ENCODE measurements at places on chromosomes 2 and 18.
A peak's percentile ranks its signal among the peaks of the same experiment; 100 is the strongest.

DNA sequence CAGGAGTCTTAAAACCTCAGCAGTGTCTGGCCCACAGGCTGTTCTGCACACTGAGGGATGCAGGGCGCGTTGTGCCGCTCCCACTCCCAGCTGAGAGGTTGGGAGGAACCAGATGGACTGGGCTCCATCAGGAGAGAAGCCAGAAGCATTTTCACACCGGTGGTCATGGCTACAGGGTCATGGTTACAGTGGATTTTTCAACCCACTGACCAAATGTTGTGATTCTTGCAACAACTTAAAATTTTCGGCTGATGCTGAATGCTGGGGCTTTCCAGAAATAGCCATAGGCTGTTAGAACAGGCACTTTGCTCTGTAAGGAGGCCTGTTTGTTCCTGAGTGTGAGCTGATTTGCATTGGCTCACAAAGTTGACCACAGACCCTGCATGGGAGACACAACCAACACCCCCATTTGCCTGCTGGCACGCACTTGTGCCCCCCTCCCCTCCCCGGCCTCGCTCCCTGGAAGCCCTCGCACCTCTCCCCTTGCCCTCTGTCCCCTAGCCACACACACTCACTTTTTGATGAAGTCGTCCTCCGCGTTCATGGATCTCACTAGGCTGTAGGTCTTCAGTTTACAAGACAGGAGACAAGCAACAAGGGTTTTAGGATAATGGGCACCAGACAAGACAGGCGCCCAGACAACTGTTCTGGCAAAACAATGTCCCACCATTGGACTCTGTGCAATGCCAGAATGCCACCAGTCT lies 3.4 kb downstream of the LPIN1 start:
- DNase-seq, result peak; percentile 59

DNA sequence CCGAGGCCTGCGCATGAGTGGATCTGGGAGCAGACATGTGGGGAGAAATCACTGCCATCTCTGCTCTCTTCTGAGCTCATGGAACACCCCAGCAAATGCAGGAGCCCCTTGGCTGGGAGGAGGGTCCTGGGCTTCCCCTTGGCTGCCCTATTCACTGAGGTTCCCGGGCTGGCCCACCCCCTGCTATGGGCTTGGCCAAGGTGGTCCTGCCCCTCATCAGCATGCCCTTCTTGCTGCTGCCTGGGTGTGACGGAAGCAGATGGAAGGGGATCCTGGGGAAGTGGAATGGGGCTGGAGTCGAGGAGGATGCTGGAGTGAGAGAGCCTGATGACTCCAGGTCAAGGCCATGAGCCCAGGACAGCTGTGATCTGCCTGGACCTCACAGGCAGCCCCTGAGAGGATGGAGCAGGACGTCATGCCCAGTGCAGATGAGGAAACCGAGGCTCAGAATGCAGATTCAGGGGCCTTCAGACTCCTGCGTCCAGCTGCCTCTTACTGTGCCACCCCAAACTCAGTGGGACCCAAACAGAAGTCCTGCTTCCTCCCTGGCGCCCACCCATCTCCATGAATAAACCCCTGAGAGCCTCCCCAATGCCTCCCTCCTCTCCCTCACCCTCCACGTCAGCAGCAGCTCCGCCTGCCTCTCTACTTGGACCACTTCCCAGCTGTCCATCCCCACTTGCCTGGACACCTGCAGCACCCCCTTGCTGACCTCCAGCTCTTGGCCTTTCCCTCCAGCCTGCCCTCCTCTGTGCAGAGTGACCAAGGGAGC lies 4.0 kb downstream of the SNED1 start:
- no peak for DNase-seq

DNA sequence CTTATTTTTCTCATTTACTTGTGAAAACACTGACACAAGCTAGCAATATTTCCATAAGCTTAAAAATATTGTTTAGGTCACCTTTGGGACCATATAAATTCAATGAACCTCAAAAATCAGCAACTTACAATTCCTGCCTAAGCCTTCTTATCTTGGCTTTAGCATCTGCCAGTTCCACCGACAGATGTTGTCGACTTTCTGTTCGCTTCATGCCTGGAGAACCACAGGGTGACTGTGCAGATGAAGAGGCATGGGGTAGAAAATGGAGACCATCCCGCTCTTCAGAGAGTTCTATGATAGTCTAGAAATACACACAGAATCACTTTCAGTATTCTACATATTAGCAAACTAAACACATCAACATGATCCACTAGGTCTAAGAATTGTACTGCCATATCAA lies 64.2 kb downstream of the CCDC88A start:
- DNase-seq, result no peak

DNA sequence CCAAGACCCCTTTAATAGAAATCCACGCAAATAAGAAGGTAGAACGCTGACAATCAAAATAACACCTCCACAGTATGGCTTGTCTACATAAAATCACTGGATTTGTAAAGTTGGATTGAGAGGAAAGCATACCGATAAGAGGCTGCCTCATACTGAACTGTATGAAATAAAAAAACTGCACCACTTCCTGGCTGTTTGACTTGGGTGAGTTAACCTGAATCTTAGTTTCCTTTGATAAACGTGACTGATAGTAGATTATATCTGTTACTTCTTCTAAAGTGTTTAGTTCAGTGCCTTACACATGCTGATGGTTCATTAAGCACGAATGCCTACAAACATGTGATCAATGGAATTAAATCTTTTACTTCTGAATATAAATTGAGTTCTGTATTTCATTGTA lies 140.4 kb upstream of the RNF152 start:
- no peak for DNase-seq

DNA sequence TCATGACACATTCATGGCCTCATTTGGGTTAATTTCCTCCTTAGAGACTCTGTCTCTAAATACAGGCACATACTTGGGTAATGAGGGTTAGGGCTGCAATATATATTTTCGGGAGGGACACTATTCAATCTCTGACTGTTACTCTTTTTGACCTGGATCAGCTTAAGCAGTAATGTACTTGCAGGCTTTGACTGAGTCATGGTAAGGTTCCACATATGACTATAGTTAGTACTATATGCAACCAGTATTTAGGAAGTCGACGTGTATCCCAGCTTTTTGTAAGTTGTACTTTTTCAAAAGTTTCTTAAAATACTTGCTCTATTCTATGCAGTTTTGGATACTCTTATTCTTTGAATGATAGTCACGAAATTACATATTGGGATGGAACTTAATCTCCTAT lies 37.2 kb upstream of the CDH19 start:
- no peak for DNase-seq

DNA sequence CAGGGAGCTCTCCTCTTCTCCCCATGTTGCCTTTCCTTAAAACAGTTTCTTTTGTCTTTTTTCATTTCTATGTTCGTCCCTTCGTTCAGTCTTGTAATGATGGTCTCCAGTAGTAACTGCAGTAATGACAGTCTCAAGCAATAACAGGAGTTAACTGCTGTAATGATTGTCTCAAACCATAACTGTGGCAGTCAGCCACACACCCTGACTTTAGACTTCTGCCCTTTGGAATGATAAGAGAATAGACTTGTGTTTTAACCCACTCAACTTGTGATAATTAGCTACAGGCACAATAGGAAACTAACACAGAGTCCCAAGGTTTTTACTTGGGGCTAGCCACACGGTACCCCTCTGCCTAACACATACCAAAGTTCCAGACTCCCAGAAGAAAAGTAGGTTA lies 12.1 kb downstream of the TMEM131 start:
- no peak for DNase-seq

DNA sequence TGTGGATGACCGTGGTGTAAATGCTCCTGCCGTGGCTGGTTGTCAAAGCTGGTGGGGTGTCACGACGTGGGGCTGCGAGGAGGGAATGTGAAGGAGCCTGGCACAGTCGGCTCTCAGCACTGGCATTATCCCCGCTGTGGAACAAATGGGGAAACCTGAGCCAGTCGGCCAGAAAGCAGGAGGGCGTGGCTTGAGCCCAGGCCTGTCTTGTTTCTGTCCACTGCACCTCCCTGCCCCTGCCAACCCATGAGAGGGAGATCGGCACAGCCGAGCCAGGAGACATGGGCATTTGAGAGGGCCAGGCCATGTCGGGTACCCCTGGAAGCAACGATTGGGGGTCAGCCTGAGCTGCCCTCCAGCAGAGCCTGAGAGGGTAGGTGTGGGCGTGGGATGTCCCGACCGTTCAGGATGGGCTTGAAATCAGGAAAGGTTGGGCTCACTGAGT lies 44.5 kb downstream of the PDIA6 start:
- no peak for DNase-seq

- peak; percentile 68 for DNase-seq
These were observed 195.1 kb downstream of the KCNE4 start for GRCh38 chr2:223247136-223247535.

- DNase-seq, result no peak
These were observed 237.0 kb downstream of the NYAP2 start for GRCh38 chr2:225636558-225636957.

GRCh38 chr18:37334631-37335408 lies 230.8 kb downstream of the CELF4 start:
- DNase-seq, result peak; percentile 24

- DNase-seq, result peak; percentile 60
These were observed 38.9 kb downstream of the CTAGE1 start for GRCh38 chr18:22378672-22379282.

DNA sequence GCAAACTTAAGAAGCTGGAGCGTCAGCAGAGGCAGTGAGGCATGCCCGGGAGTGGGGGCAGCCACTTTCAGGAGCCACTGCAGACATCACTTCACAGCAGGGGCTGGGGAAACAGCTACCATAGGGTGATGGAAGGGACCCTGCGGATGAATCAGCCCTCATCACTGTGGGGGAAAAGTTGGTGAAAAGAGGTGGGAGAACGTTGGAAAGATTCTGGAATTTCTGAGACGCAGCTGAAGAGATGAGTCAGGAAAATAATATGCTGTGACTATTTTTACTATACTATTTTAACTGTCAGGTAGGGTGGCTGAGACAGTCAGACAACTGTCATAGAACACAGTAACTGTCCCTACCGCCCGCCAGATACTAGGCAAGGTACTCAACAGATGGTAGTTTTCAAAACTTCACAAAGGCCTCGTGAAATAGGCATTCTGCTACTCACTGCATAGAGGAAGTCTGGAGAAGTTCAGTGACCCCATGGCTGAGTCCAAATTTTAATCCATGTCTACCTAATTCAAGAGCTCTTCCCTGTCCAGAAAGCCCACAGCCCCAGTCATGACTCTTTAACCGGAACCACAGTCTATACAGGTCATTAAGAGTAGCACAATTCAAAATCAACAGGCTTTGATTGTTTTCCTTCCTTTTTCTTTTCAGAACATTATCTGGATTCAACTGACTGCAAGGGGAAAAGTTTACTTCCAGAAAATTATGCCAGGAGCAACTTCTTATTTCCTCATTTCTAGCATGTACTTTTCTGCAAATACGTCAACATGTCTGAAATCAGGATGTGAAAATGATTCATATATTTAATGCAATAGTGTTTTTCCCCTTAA lies 39.3 kb upstream of the EPB41L3 start:
- peak; percentile 22 for DNase-seq

GRCh38 chr2:172098287-172098649 lies 4.4 kb downstream of the DLX2 start:
- DNase-seq, result peak; percentile 41

- no peak for DNase-seq
These were observed 110.4 kb upstream of the PARD3B start for GRCh38 chr2:204434660-204435462.

DNA sequence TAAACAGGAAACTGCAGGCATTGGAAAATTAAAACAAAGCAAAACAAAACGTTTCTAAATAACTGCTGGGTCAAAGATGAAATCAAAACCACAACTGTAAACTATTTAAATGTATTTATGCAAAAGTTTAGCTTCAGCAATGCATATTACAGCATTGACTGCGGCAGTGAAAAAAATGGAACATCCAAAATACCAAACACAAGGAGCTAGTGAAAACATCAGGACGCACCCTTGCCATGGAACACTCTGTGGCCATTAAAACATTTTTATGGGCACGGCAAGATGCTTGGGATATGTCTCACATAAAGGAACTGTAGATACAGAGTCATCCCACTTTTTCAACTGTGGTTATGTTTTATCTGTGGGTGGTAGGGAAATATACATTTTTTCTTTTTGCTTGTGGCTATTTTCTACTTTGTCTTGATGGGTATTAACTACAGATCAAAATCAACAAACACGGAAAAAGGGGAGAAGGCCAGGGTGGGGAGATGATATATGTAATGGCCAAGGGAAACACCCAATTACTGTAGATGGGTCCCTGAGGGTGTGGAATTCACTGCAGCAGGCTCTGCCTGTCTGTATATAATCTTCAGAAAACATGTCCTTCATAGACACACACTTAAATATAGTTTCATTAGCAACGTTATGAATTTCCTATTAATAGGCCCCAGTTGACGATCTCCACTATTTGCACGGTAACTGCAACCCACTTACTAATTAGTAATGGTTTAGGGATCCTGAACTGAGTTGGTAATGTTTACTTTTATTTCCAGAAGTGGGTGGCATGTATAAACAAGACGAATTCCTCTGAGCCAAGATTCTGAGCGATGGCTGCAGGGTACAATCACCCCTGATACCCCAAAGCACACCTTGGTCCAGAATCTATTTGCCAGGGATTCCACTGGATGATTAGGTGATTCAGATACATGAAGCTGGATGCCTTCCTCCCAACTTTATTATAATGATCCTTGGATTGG lies 110.5 kb downstream of the ACKR3 start:
- peak; percentile 76 for DNase-seq

DNA sequence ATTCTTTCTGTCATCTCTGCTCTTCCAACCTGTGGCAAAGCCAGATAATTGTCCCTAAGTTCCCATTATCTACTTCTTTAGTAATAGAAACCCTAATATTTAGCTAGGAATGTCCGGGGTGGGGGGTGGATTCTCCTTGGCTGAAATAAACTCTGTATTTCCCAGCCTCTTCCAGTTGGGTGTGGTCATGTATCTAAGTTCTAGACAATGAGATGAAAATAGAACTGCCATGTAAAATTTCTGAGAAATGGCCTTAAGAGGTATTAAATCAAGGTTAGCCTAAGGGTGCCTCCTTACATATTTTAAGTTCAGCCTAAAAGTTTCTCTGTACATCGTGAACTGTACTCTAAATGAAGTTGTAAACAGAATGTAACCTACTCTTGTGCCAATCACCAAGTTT lies 39.5 kb downstream of the MAIP1 start:
- no peak for DNase-seq

GRCh38 chr2:134273256-134273983 lies 19.5 kb downstream of the MGAT5 start:
- no peak for DNase-seq

DNA sequence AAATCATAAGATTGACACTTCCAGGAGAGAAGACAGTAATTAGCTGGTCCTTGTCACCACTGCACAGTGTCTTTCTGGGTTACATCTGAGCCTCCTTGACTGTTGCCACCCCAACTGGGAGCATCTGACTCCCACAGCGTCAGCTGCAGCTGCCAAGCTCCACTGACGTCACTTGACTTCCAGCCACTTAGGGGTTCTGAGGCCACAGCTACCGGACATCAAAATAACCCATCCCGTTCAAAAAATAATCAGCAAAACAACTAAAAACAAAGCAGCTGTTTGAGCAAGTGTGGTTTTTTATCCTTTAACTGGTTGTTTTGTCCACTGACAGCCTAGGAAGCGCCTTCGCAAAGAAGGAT lies 206.5 kb upstream of the AGAP1 start:
- DNase-seq, result no peak

Measured in RPMI7951 (cell line).